ENCODE measurements at places on chromosomes 5 and 9.
A peak's percentile ranks its signal among the peaks of the same experiment; 100 is the strongest.

GRCh38 chr5:76099286-76099702 lies 16.1 kb downstream of the SV2C start:
- DNase-seq: peak; percentile 23

DNA sequence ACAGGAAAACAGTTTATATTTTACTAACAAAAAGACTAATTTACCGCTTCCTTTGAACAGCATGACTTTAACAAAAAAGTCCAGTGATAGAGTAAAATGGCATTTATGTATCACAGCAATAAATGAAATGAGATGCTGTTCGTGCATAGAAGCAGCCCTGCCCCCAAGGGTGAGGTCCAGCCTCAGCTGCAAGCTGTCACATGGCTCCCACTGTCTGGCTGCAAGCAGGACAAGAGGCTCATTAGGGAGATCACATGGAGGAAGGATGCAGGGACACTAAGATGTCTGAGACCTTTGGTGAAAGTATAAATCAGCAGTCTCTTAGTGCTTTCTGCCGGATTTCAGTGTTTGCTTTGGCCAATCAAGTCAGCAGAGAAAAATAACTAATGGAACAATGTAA lies 23.0 kb downstream of the GDNF start:
- DNase-seq: no peak

DNA sequence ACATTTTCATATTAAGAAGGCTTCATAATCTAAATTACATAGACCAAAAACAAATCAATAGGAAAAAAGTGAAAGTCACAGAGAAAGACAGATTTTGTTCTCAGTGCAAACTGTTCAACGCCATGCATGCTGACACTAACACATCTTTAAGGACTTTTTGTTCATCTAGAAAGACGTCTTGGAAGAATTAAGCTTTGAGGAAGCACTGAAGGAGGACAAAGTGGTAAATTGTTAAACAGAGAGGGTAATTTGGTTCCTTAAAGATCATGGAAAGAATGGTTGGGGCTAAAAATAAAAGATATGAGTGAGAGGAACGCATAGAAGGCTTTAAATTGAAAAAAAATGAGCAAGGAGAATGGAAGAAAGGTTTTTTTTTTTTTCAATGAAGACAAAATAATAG lies 9.1 kb downstream of the MEGF9 start:
- no peak for DNase-seq

DNA sequence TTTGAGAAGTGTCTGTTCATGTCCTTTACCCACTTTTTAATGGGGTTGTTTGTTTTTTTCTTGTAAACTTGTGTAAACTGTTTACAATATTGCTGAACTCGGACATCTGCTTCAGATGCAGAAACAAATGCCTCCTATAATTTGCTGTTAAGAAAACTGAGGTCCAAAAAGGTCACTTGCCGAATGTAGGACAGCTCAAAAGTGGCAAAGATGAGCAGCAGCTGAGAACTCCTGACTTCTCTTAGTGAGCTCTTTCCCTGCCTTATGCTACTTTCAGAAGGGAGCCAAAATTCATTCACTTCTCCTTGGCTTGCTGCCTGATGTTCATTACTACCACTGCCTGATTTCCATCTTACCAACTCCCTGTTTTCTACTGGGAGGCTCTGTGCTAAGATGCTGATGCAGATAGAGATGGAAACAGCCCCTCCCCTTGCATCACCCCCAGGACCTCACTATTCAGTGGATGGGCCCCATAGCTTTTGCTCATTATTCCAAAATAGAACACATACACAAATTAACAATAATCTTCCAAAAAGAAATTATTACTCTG lies 60.1 kb downstream of the SEMA6A start:
- DNase-seq: no peak

DNA sequence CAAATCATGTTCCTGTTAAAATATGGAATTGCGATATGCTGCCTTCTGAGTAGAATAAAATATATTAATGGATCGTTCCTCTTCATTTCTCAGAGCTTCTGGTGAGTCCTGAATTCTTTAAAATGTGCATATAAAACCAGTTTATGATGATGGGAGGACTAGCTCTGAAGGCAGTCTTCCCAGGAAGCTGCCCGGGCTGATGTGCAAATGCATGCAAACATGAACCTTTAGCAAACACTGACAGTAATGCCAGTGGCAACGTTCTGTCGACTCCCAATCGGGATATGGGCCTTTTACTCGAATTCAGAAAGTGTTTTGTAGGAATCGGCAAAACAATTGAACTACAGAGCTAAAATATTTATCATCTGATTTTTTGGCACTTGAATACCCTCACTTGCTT lies 93.6 kb downstream of the TLE4 start:
- no peak for DNase-seq

DNA sequence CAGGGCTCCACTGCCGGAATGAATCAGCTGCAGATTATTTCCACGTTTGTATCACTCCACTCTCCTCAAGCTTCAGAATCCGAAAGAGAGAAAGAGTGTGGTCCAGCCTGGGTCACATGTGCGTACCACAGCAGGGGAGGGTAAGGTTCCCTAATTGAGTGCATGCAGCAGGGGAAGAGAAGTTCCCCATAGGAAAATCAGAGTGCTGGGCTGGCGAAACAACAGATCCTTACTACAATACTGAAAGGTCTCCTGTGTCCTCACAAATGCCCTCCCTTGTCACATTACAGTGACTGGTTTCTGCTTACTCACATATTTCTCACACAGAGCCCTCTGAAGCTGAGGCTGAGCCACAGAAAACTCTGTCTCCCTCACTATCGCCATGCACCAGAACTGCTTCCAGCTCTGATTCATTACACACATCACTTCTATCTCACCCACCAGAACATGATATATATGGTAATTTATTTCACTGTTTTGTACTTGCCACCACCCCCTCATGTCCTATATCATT lies 532.2 kb upstream of the TUSC1 start:
- no peak for DNase-seq

DNA sequence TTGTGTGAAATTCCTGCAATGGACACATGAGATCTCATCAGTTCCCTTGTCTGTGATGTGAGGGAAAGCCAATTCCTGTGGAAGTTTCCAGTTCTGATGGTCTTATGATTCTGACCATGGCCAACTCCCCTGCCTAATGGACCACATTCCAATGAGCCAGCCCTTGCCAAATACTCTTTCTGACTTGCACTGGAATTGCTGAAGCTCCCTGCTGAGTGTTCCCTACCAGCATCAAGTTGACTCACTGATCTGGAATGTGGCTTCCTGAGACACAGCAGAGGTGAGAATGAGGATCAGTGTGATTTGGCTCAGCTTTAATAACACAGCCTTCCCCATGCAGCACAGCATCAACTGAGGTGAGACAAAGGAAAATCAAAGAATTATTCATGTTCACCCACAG lies 427.8 kb downstream of the KDM4C start:
- DNase-seq: no peak

- DNase-seq: no peak
These were observed 28.5 kb upstream of the PHF24 start for GRCh38 chr9:34929506-34930102.

DNA sequence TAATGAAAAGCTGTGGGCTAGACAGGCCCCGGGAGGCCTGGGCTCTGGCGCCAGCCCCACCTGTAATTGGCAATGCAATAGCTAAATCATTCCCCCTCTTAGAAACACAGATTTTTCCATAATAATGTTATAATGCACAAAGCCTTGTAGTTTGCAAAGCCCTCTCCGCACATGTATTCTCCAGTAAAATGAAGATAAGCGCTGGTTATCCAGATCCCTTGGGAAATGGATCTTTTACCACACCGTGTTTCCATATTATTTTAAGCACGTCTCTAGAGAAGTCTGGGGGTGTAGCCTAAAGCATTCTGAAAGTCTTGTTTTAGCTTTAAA lies 1.1 kb upstream of the APBA1 start:
- no peak for DNase-seq

- no peak for DNase-seq
These were observed 125.9 kb upstream of the ANKRD55 start for GRCh38 chr5:56358703-56359681.

DNA sequence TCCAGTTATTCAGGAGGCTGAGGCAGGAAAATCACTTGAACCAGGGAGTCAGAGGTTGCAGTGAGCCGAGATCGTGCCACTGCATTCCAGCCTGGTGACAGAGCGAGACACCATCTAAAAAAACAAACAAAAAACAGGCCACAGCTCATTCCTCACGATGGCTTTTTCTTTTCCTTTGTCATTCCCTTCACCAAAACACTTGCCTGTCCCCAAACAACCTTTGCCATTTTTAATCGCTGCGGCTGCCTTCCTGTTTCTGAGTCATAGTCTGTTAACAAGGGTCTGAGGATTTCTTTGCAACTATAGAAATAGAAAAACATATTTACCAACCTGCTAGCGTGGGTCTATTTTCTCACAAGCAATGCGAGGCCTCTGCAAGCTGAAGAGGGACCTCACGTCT lies 123.0 kb upstream of the FSTL4 start:
- DNase-seq: no peak

GRCh38 chr5:2017540-2018389 lies 135.0 kb upstream of the IRX4 start:
- peak; percentile 10 for DNase-seq

- DNase-seq: no peak
These were observed 182.9 kb downstream of the ARHGEF28 start for GRCh38 chr5:73808911-73809310.

DNA sequence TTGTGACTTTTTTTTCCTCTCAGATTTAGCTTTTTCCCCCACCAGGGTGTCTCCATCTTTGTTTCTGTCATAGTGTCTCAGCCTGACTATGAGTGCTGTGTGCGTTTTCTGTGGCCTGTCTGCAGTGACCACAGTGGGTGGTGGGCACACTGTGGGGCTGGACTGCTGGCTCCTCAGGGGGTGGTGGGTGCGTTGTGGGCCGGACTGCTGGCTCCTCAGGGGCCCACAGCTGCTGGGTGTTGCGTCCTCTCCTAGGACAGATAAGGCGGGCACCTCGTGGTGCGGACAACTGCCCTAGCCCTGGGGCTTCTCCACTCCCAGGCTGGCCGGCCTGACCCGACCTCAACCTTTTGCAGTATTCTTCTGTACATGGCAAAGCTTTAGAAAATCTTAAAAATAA lies 100.4 kb downstream of the EHMT1 start:
- DNase-seq: no peak

GRCh38 chr5:74028406-74028805 lies 402.4 kb downstream of the ARHGEF28 start:
- DNase-seq: no peak

- no peak for DNase-seq
These were observed 9.1 kb downstream of the OR2V1 start for GRCh38 chr5:181121675-181122561.

DNA sequence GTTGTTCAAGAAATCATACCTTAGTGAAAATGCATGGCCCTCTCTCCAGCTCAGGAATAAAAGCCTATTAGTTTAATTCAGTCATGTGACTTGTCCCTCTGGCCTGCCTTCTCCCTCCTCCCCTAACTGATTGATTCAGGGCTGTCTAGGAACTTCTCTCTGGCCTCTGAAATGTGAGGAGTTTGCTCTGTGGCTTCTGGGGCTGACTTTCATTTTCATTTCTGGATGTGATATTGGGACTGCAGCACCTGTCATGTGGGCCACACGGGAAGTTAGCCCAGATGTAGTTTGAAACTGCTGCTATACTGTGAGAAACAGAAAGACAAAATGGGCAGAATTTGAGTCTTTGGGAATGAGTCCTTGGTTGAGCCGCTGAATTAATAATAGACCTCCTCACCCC lies 44.8 kb downstream of the PARP8 start:
- DNase-seq: peak; percentile 38

DNA sequence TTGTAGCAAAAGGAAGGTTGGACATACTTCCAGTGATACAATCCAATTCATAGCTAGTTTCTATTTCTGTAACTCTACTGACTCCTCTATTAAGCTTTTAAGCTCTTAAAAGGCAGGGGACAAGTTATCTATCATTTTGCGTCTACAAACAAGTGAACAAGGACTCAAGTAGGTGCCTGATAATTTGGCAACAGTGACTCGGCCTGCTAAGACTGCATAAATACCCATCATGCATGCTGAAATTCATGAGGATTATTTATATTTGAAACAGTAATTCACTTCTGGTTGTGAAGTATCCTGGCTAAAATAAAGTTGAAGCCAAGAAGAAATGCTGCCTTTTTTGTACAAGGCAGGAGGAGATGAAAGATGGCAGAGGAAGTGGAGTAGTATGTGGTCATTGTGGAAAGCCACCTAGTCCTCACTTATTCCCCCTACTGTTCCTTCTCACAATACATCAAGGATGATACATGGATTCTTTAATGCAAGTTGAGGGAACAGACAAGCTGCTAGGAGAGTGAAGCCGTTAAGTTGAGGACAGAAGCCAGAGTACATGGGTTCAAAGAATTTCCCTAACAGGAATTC lies 74.0 kb downstream of the MRPS27 start:
- no peak for DNase-seq

DNA sequence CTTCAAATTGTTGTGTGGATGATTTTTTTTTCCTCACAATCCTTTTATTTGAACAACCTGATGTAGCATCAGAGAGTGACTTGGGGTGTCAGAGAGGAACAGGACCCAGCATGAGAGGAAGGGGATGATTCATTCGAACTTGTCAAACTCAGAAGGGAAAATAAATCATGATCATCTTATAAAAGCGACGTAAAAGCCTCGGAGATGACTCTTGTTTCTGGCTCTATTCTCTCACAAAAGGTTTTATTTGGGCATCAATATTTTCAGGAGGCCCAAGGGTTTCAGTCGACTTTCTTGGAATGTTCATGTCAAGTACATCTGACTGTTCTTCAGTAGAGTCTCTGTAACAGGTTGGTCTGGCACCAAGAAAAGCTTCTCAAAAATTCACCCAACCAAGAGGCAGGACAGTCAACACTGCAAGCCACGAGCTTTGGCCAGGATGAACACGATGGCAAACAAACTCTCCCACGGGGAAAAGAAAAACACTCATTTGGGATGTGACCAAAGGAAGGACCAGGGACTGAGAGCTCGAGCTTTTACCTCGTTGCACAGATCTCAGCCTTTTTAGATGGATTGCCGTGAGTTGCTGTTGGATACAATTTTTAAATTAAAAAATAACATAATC lies 55.1 kb downstream of the ANKH start:
- DNase-seq: no peak

DNA sequence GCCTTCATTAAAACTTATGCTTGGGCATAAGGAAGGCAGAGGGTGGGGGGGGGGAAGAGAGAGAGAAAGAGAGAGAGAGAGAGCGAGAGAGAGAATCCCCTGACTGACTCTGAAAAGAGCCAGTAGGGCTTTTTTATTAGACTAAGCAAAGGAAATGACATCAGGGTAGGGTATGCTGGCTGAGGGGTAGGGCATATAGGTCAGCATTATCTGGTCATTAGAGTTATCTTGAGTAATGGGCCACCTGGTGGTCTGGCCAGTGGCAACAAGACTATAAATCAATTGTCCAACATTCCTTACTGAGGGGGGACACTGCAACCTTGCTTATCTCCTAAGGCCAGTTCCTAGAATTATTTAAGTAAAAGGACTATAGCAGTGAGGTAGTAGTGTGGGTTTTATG lies 67.2 kb downstream of the TSSK1B start:
- no peak for DNase-seq

- DNase-seq: no peak
These were observed 9.9 kb downstream of the SH3RF2 start for GRCh38 chr5:145946112-145946861.

- DNase-seq: no peak
These were observed 69.7 kb downstream of the TRIO start for GRCh38 chr5:14212838-14213237.
